ENCODE measurements at places on chromosomes 13 and 19.

- no peak for DNase-seq
These were observed 2.9 kb downstream of the ZNF816 start for GRCh38 chr19:52959613-52960295.

- DNase-seq, result no peak
These were observed 61.7 kb upstream of the MCF2L start for GRCh38 chr13:112907286-112907685.

DNA sequence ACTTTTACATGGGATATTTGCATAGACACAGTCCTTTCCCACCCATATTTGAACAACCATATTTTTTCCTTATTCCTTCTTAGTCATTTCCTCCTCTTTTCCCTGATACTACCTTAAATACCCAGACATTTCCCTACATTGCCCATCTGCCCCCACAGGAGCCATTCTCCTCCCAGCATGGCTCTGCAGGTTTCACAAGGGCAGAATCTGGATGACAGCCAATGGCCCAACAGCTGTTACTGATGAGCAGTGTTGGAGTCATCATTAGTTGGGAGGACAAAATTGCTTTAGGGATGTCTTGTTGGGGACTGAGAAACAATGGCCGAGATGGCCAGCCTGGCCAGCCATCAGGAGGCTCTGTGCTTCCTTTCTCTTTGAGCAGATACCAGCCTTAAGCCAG is 209.5 kb downstream of the KLF5 start:
- DNase-seq, result no peak

GRCh38 chr19:17499648-17500446 is 11.6 kb upstream of the PGLS start:
- no peak for DNase-seq

DNA sequence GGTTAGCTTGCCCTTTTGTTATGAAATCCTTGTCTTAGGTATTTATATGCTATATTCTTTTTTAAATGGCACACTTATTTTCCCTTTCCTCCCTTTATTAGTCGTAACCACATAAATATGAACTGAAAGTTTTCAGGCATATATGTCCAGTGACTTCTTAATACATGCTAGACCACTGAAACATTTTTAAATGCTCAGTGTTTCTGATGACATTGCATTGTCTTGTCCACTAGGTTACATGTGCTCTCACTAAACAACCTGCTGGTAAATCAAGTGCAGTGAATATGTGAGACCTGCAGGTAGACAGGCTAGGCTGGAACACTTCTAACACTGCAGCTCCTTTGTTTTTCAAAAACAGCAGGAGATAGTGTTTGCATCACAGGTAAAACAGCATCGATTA is 332.6 kb upstream of the DACH1 start:
- DNase-seq, result no peak

DNA sequence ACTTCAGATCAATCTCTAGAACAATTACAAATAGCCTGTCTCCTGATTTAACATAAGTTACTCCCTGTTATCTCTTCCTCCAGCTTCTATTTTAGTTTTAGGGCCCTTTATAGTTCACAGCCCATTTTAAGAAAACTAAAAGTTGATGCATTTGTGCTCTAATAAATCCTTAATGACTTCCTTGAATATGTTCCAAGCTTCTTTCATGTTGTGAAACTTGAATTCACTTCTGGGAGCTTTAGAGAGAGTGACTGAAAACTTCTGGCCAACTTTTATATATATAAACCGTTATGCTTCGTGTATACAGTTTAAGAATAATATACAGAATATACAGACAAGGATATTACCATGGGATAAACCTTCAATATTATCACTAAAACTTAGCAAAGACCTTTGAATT is 366.8 kb downstream of the TBC1D4 start:
- DNase-seq, result no peak

GRCh38 chr19:17156947-17157302 is 58.2 kb upstream of the USE1 start:
- no peak for DNase-seq

- DNase-seq, result no peak
These were observed 698.8 kb downstream of the UQCRFS1 start for GRCh38 chr19:28514166-28514565.

DNA sequence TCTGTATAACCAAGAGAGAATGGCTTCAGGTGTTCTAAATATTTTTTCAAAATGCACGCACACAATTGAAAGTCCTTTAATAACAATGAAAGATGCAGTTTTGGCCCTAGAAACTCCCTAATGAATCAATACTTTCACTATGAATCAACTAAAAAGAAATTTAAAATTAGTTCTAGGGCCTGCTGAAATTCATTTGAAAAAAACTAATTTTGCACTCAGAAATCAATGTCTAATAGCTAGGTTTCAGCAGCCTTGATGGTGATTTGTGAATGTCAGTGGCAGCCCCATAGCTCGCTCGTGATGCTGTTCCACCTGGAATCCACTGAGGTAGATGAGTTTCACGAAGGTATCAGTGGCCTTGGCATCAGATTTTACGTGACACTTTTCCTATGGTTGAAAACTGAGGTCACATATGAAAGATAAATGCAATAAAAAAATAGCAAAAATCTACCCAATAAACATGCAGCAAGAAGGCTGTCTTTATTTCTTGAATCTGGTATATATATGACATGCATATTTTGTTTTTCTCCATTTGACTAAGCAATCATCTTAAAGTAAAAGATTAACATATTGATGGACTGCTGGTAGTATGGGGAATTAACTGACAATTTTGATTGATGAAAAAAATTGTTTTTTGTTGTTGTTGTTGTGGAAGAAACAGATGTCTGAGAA is 141.0 kb downstream of the AKAP11 start:
- no peak for DNase-seq

DNA sequence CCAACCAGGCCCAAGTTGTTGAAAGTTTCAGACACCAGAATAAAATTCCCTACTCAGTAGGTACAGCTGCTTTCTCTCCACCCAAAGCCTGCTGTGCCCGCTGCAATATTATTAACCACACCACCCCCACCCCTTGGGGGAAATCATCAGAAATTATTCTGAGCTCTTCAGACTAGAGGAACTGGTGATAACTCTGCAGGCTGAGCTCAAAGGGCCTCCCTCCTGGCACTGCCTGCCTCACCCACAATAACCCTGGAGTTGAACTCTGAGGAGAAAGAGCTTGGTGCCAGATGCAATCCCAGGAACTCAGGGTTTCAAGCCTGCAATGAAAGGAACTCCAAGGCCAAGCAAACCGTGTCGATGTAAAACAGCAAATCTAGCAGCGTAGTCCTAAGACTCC is 381.7 kb upstream of the ZNF507 start:
- no peak for DNase-seq

All from vagina (tissue), 2 donors.